ENCODE measurements at places on chromosomes 1 and 21.
A peak's percentile ranks its signal among the peaks of the same experiment; 100 is the strongest.

DNA sequence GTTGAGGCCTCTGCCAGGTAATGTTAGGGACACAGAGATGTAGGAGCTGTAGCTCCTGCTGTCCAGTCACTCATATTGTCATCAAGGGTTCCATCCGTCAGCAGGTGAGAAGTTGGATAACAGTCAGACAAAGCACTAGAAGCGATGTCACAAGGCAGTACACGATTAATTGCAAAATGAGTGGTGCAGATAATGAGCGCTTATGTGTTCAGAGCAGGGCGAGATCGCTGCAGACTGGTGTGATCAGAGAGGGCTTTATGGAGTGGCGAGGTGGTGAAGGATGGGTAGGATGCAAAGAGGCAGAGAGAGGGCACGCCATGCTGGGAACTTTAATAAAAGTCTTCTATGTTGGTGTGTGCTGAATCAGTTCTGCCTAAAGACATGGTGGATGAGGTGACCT, 8.8 kb downstream of the TMCC2 start:
- H3K4me3 ChIP-seq: no peak overlapping the region
- no peak for DNase-seq
- no peaks in the 10 kb centered on the region for H3K36me3 ChIP-seq
- H3K27me3 ChIP-seq: peaks cover 4% of the 10 kb centered on the region

- H3K27ac ChIP-seq: no peak overlapping the region
- no peak for DNase-seq
- H3K36me3 ChIP-seq: no peaks in the 10 kb centered on the region
- peaks cover 5% of the 10 kb centered on the region for H3K27me3 ChIP-seq
- H3K4me3 ChIP-seq: no peak overlapping the region
Measured at GRCh38 chr1:86151427-86151826, 5.1 kb downstream of the COL24A1 start.

GRCh38 chr1:100584761-100585745, 47.1 kb downstream of the GPR88 start:
- no peak overlapping the region for H3K4me3 ChIP-seq
- H3K4me1 ChIP-seq: no peaks in the 10 kb centered on the region
- no peak overlapping the region for H3K27ac ChIP-seq
- DNase-seq: no peak

GRCh38 chr1:15510611-15511405, 13.2 kb downstream of the CASP9 start:
- H3K36me3 ChIP-seq: peaks cover 7% of the 10 kb centered on the region
- DNase-seq: no peak
- no peak overlapping the region for H3K4me3 ChIP-seq
- H3K27me3 ChIP-seq: peaks cover 3% of the 10 kb centered on the region
- no peak overlapping the region for H3K27ac ChIP-seq

DNA sequence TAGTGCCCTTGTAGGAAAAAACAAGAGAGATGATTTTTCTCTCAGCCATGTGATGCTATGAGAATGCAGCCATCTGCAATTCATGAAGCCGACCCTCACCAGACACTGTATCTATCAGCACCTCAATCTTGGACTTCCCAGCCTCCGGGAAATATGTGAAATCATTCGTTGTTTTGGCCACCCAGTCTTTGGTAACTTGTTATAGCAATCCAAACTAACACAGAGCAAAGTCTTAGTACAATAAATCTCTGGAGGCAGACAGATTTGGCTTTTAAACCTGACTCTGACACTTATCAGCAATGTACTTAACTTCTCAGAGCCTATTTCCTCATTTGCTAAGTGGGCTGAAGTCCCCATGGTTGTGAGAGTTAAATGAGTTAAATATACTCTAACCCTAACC, 5.1 kb upstream of the MED18 start:
- H3K27ac ChIP-seq: no peak overlapping the region
- H3K4me3 ChIP-seq: no peak overlapping the region
- peaks cover 4% of the 10 kb centered on the region for H3K27me3 ChIP-seq
- no peaks in the 10 kb centered on the region for H3K36me3 ChIP-seq
- DNase-seq: no peak

DNA sequence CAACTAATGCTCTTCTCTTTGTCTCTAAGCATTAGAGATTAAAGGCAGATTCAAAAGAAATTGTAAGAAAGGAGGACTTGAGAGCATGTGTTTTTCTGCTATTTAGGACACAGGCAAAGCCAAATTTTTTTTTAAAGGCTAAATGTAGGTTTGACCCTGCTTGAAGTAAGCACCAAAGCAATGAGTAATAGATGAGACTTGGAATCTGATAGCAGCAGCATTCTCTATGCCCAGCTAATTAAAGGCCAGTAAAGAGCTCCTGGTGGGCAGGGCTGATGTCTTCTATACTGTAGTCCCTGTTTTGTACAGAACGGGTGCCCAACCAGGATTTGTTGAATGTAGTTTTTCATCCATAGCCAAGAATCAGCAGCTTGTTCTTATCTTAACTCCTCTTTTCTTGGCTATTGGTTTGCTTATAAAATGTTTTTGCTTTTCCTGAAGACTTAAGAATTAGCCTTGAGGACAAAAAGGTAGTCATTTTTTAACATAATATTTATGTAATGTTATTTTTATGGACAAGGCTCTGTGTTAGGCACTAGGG, 179.6 kb downstream of the LMO4 start:
- H3K36me3 ChIP-seq: no peaks in the 10 kb centered on the region
- H3K4me3 ChIP-seq: no peak overlapping the region
- no peak overlapping the region for H3K27ac ChIP-seq
- no peak for DNase-seq

DNA sequence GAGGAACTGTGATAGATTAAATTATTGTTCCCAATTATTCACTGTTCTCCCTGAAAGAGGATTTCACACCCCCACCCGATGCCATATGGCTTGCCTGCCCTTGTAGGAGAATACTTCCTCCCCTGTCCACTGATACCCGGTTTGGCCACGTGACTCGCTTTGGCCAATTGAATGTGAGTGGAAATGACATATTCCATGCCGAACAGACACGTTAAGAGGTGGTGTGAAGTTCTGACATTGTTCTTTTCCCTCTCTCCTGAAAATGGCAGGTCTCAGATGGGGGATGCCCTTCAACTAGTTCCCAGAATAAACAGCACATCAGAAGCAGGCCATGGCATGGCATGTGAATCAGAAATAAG, 5.3 kb downstream of the STUM start:
- H3K4me1 ChIP-seq: no peaks in the 10 kb centered on the region
- no peak for DNase-seq
- no peaks in the 10 kb centered on the region for H3K36me3 ChIP-seq
- no peak overlapping the region for H3K27ac ChIP-seq
- peaks cover 7% of the 10 kb centered on the region for H3K27me3 ChIP-seq

- DNase-seq: no peak
- H3K36me3 ChIP-seq: no peaks in the 10 kb centered on the region
- H3K4me1 ChIP-seq: peaks cover 12% of the 10 kb centered on the region
- H3K27ac ChIP-seq: no peak overlapping the region
- H3K27me3 ChIP-seq: peaks cover 6% of the 10 kb centered on the region
- no peak overlapping the region for H3K4me3 ChIP-seq
Measured at GRCh38 chr1:204728456-204728855, 42.9 kb upstream of the LRRN2 start.

DNA sequence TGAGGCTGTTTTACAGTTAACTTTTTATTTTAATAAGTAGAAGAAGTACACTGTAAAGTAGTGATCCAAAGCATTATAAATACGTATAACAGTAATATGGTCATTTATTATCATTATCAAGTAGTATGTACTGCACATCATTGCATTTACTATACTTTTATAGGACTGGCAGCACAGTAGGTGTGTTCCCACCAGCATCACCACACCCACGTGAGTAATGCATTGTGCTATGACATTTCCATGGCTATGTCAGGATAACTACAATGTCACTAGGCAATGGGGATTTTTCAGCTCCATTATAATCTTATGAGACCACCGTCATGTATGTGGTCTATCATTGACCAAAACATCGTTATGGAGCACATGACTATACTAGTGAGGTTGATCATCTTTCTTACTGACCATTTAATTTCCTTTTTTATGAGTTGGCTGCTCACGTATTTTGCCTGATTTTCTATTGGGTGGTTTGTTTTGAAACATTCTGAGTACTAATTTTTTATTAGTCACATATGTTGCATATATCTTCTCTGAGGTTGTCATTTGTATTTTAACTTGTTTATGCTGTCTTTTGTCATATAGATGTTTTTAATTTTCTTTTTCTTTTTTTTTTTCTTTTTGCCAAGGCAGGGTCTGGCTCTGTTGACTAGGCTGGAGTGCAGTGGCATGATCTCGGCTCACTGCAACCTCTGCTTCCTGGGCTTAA, 25.3 kb upstream of the SHCBP1L start:
- no peaks in the 10 kb centered on the region for H3K27me3 ChIP-seq
- no peak overlapping the region for H3K4me3 ChIP-seq
- no peaks in the 10 kb centered on the region for H3K4me1 ChIP-seq
- H3K27ac ChIP-seq: no peak overlapping the region
- DNase-seq: no peak

GRCh38 chr1:178725466-178726086, 532 bp downstream of the RALGPS2 start:
- no peak overlapping the region for H3K27ac ChIP-seq
- H3K4me1 ChIP-seq: peaks cover 14% of the 10 kb centered on the region
- H3K4me3 ChIP-seq: peak overlapping the region; percentile 96
- peaks cover 7% of the 10 kb centered on the region for H3K27me3 ChIP-seq
- no peaks in the 10 kb centered on the region for H3K36me3 ChIP-seq

DNA sequence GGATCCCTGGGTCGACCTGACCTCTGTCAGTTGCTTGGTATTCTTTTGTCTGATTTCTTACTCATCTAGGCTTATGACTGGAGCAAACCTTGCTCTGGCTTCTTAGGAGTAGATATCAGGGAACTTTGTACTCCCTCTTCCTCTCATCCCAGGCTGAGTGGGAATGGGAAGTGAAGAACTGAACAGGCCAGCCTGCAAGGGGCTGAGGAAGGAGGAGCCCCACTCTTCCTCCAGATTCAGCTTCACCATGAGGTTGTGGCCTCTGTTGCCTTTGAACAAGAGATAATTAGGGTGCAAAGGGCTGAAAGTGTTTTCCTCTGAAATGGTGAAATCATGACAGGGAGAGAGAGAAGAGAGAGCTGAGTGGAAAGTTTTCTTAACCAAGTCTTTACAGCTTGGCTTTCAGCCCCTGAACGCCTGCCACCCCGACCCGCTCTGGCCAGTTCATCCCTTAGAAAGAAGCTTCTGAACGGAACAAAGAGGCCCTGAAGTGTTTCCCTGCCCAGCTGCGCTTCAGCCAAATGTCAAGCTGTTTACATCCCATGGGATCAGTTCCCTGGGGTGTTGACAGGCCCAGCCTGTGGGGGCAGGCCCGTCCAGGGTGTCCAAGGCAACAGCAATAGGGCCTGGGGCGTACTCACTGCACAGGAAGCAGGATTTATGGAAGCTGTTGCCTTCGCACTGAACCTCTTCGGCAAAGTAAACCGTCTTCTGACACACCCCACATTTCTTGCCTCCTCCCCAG, 11.2 kb downstream of the CSRP1 start:
- DNase-seq: no peak
- no peak overlapping the region for H3K27ac ChIP-seq
- H3K4me3 ChIP-seq: no peak overlapping the region
- H3K4me1 ChIP-seq: peaks cover 40% of the 10 kb centered on the region

DNA sequence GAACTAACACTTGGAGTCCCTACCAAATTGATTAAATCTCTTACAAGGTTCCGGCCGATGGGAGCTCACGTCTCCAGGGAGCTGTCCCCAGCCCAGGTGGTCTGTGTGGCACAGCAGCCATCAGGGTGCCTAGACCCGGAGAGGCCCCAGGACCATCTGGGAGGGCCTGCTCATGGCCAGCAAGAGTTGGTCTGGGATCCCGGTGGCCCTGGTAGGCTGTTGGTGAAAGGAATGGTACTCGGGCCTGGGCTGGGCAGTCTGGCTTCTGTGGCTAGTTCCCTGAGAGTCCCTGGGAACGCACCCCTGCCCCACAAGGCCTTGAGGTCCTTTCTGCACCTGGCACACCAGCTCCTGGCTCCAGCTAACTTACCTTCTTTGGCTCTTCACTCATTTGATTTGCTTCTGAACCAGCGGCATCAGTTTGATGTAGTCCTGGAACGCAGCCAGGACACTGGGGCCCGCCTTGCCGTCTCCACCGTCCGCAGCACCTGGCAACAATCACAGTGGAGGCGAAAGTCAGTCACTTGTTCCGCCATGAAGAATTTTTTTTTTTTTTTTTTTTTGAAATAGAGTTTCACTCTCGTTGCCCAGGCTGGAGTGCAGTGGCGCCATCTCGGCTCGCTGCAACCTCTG, 62.5 kb downstream of the SCCPDH start:
- no peak for DNase-seq
- H3K36me3 ChIP-seq: peaks cover 9% of the 10 kb centered on the region
- peaks cover 22% of the 10 kb centered on the region for H3K27me3 ChIP-seq
- H3K27ac ChIP-seq: peak overlapping the region; percentile 81
- no peak overlapping the region for H3K4me3 ChIP-seq
- peaks cover 22% of the 10 kb centered on the region for H3K4me1 ChIP-seq

DNA sequence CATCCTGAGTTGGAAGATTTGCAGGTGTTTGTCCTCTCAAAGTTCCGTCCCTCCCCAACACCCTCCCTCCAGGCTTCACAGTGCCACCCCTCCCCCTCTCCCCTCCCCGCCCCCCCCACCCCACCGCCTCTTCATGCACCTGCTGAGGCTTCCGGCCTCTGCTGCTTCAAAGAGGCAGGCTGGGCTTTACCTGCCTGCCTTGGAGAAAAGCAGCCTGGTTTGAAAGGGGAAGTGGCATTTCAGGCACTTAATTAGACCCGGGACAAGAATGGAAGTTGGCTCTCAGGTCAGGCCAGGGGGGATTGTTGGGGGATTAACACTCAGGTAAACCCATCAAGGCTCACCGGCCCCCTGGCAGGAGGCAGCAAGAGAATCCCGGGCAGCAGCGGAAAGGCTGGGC, 21.1 kb downstream of the PAX7 start:
- DNase-seq: no peak
- H3K4me3 ChIP-seq: no peak overlapping the region
- peaks cover 15% of the 10 kb centered on the region for H3K4me1 ChIP-seq
- peaks cover 27% of the 10 kb centered on the region for H3K27me3 ChIP-seq

- H3K4me3 ChIP-seq: no peak overlapping the region
- DNase-seq: no peak
- peaks cover 7% of the 10 kb centered on the region for H3K4me1 ChIP-seq
- H3K36me3 ChIP-seq: peaks cover 4% of the 10 kb centered on the region
- H3K27me3 ChIP-seq: peaks cover 3% of the 10 kb centered on the region
Measured at GRCh38 chr1:159113596-159114433, 37.2 kb upstream of the AIM2 start.

DNA sequence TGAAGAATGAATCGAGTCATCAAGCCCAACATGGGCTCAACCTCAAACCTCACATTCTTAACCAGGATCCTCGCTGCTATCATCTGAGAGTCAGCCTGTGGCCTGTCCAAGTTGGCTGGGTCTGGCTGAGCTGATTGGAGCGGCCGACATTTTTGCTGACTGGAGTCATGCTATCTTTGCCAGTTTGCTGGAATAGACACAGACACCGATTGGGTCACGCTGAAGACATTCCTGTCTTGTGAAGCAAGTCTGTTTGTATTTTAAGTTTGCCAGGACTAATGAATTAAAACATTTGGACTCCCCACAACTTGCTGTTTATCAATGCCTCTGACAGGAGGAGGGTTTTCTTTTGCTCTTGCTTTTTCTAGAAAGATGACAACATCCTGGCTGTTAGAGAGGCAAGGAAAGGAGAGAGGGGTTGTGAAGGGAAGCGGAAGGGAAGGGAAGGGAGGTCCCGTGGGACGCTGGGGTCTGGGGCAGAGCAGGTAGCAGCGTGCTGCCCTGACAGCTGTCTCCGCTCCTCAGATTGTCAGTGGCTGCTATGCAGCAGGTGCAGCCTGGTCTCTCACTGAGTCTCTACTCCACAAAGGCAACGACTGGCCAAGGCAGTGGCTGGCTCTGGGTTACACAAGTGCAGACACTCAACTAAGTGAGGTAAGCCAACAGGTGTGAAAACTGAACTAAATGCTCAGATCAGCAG, at the start of gene MAP3K7CL:
MAP3K7CL (plus strand) TSS at position 375 of the 700 bp plus-strand sequence. CDS start 2,701 bp downstream, outside the sequence.
- H3K4me1 ChIP-seq: no peaks in the 10 kb centered on the region
- H3K27me3 ChIP-seq: peaks cover 3% of the 10 kb centered on the region
- H3K36me3 ChIP-seq: no peaks in the 10 kb centered on the region
- no peak within 1 kb of the TSS for H3K4me3 ChIP-seq
- H3K27ac ChIP-seq: no peak within 1 kb of the TSS
- DNase-seq: no peak

Measured in endothelial cell (in vitro differentiated cells).